Type B pancreatic cell (in vitro differentiated cells): ENCODE measurements at places on chromosomes 16 and 17.

DNA sequence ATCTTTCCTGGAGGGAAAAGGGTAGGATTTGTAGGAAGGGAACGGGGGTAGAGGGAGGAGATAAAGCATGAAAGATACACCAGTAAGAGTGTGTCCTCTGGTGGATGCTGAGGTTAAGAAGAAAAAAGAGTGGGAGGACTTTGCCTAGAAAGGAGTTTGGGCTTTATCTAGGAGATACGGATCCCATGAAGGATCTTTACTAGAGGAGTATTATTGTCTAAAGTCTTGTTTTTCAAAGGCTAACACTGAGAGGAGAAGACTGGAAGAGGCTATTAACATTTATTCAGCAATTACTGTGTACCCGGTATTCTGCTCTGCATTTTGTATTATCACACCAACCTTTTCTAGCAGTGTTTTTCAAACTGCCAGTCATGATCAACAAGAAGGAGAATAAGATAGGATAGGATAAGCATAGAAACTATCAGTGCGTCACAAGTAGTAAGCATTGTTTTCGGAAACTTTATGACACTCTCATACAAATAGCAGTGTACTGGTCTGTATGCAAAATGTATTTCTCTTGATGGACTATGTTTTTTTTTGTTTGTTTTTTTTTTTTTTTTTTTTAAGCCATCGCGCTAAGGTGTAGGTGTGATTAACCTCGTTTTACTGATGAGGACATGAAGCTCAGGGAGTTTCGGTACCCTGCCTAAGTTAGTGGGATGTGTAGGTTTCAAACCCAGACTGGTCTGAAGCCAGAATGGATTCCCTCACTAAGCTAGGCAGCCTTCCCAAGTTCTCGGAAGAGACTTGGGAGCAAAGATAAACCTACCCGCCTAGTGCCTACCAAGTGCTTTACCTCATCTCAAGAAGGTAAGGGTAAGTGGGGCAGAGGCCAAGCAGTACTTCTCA lies 1.3 kb upstream of the SP2 start:
- no peak for DNase-seq
- H3K36me3 ChIP-seq = peaks cover 6% of the 10 kb centered on the region
- H3K27me3 ChIP-seq = no peaks in the 10 kb centered on the region

- no peaks in the 10 kb centered on the region for H3K27me3 ChIP-seq
- no peaks in the 10 kb centered on the region for H3K4me1 ChIP-seq
- H3K27ac ChIP-seq = no peak overlapping the region
These were observed 37.7 kb downstream of the SLC7A5 start for GRCh38 chr16:87831421-87832136.

- no peak for DNase-seq
- no peaks in the 10 kb centered on the region for H3K36me3 ChIP-seq
- H3K4me3 ChIP-seq = no peak overlapping the region
- H3K27ac ChIP-seq = no peak overlapping the region
- H3K4me1 ChIP-seq = no peaks in the 10 kb centered on the region
- peaks cover 21% of the 10 kb centered on the region for H3K27me3 ChIP-seq
These were observed 70.8 kb downstream of the GPR139 start for GRCh38 chr16:20002936-20003335.

GRCh38 chr17:41338961-41339485 lies 11.6 kb downstream of the KRT33A start:
- H3K27ac ChIP-seq = peak overlapping the region; percentile 71
- no peak overlapping the region for H3K4me3 ChIP-seq
- DNase-seq = no peak
- H3K27me3 ChIP-seq = no peaks in the 10 kb centered on the region

DNA sequence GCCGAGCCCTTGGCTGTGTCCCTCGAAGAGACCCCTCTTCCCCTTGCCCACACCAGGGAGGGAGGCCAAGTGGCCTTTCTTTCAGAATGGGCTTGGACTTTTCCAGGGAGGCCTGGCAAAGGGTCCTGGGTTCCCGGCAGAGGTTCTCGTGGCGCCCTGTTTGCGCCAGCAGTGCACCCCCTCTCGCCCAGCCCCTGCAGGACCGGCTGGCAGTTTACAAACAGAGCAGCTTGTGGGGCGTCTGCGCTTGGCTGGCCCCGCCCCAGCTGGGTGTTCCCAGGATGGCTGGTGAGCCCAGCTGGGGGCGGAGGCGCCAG lies 137.8 kb upstream of the CIBAR2 start:
- H3K4me1 ChIP-seq = peaks cover 22% of the 10 kb centered on the region
- no peak overlapping the region for H3K27ac ChIP-seq
- H3K4me3 ChIP-seq = no peak overlapping the region

DNA sequence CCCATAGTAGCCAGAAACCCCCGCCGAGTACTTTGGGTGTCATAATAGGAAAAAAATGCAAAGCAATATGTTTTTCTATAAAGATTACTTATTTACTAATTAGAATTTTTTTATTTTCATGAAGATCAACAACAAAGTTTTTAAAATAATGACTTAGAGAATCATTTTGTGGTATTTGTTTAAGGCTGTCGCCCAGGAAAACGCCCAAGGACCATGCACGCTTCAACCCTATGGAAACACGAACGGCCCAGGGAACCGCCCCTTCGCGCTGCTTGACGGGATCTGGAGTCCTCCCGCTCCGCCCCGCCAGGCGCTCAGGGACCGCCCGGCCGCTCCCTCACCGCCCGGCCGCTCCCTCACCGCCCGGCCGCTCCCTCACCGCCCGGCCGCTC lies 408 bp upstream of the KPNA2 start:
- H3K4me3 ChIP-seq = peak overlapping the region; percentile 94
- peaks cover 8% of the 10 kb centered on the region for H3K4me1 ChIP-seq
- H3K27ac ChIP-seq = peak overlapping the region; percentile 91

- H3K27ac ChIP-seq = peak overlapping the region; percentile 3
- peaks cover 9% of the 10 kb centered on the region for H3K4me1 ChIP-seq
- peaks cover 4% of the 10 kb centered on the region for H3K27me3 ChIP-seq
- no peaks in the 10 kb centered on the region for H3K36me3 ChIP-seq
These were observed 76.2 kb upstream of the KSR1 start for GRCh38 chr17:27379888-27380533.

- no peak for DNase-seq
- H3K4me3 ChIP-seq = peak within 1 kb of the TSS; percentile 90
- no peaks in the 10 kb centered on the region for H3K36me3 ChIP-seq
- peaks cover 12% of the 10 kb centered on the region for H3K4me1 ChIP-seq
- H3K27ac ChIP-seq = peak within 1 kb of the TSS; percentile 43
These were observed at the start of gene C16orf74 for GRCh38 chr16:85750827-85751697. Gene C16orf74 (minus strand): TSS chr16:85751096. CDS start chr16:85735217, 15,879 bp downstream.

DNA sequence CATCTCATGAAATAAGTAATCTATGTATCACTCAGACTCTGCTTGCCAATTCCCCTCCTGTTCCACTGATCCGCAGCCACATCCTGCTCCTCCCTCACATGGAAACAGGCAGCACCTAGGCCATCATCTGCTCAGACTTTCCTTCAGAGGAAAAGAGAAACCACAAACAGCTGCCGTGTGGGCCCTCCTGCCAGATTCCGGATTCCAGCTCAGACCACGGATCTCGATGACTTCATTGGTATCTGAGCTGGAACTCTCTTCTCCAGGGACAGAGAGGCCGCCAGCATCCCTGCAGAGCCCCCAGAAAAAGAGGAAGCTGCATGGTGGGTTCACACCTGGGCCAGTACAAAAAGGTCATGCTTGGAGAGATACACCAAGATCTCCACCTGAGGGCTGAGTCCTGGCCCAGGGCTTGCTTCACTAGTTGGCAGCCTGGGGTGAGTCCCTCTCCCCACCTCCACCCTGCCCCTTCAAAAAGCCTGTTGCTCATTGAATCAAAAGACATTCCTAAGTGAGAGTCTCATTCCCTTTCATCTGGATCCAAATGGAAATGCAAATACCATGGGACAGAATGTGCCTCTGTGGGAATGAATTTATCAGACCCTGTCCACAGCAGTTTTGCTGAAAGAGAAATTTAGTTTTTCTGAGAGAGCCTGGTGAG lies 47.2 kb downstream of the HOXB1 start:
- no peak overlapping the region for H3K4me3 ChIP-seq
- DNase-seq = no peak
- peaks cover 13% of the 10 kb centered on the region for H3K27me3 ChIP-seq
- no peaks in the 10 kb centered on the region for H3K36me3 ChIP-seq

- no peak overlapping the region for H3K27ac ChIP-seq
- no peak for DNase-seq
- no peaks in the 10 kb centered on the region for H3K36me3 ChIP-seq
- peaks cover 3% of the 10 kb centered on the region for H3K27me3 ChIP-seq
- no peaks in the 10 kb centered on the region for H3K4me1 ChIP-seq
These were observed 263.7 kb upstream of the MAF start for GRCh38 chr16:79864032-79864780.

GRCh38 chr17:2188971-2189630 lies 114.5 kb downstream of the SMG6 start:
- peaks cover 16% of the 10 kb centered on the region for H3K4me1 ChIP-seq
- H3K27ac ChIP-seq = no peak overlapping the region
- peaks cover 49% of the 10 kb centered on the region for H3K36me3 ChIP-seq

DNA sequence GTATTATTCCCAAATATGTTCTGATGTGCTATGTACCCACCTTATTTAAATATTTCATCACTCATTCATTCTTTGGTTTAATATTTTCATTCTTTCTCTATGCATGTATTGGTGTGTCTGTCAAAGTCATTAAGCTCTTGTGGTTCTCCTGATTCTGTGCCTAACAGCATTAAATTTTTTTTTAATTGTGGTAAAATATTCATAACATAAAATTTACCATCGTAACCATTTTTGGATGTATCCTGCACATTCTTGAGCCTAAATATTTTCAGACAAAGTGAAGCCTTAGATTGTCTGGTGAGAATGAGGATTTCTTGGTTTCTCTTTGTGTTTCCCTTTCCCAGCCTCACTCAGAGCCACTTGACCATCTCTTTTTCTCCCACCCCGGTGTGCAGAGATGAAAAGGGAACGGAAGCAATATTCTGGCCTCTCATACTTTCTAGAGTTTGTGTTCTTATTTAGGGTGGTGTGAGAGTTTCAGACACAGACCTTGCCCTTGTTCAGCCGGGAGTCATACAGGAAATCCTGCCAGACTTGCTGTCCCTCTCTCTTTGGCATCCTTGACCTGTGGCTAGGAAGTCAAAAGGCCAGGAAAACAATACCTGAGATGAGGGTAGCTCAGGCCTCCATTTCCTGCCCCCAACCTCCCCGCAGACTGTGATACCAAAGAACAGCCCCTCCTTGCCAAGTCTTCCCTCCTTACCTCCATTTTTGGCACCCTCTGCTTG lies 4.9 kb downstream of the CCL5 start:
- DNase-seq = no peak
- no peak overlapping the region for H3K27ac ChIP-seq
- H3K4me3 ChIP-seq = no peak overlapping the region
- no peaks in the 10 kb centered on the region for H3K27me3 ChIP-seq

- DNase-seq = no peak
- H3K27me3 ChIP-seq = no peaks in the 10 kb centered on the region
- peak overlapping the region; percentile 41 for H3K27ac ChIP-seq
- peak overlapping the region; percentile 87 for H3K4me3 ChIP-seq
These were observed 717 bp downstream of the CYBA start for GRCh38 chr16:88649924-88650748.

GRCh38 chr17:74239172-74239571 lies 25.8 kb downstream of the TTYH2 start:
- no peaks in the 10 kb centered on the region for H3K27me3 ChIP-seq
- DNase-seq = no peak
- H3K4me3 ChIP-seq = no peak overlapping the region
- H3K4me1 ChIP-seq = peaks cover 11% of the 10 kb centered on the region
- H3K36me3 ChIP-seq = no peaks in the 10 kb centered on the region

DNA sequence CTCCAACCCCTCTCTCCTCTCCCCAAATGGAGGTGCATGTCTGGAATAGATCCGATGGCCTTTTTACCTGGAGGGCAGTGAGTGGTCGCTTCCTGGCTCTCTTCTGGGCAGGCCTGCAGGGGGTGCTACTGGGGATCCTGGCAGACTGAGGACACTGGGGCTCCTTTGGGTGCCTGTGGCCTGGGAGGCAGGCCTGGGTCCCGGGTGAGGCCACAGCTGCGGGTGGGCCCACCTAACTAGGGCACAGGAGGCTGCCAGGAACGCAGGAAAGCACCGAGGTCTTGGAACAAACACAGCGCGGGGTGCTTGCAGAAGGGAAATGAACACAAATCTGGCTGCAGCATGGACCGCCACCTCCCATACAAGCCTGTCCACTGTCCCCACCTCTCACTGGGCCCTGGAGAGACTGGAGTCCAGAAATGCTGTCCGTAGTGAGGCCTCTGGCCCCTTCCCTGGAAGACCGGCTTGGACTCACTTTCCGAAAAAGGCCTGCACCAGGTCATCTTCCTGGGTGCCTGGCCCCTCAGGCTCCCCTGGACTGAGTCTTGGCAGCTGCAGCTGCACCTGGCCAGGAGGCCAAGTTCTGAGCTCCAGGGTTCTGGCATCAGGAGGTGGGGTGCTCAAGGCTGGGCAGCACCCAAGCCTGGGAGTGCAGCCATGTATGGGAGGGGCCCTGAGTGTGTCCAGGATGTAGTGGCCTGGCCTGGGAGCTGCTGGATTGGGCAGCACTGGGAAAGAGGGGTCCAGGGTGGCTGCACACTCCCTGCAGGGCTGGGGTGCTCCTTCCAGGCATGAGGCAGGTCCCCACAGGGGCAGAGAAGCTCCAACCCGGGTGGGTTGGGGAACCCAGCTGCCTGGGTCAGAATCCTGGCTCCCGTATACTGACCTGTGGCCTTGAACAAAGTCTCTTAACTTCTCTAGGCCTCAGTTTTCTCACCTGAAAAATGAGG lies 195.1 kb downstream of the IRF8 start:
- no peak overlapping the region for H3K27ac ChIP-seq
- H3K27me3 ChIP-seq = peaks cover 32% of the 10 kb centered on the region
- no peak overlapping the region for H3K4me3 ChIP-seq
- peaks cover 7% of the 10 kb centered on the region for H3K4me1 ChIP-seq
- H3K36me3 ChIP-seq = no peaks in the 10 kb centered on the region

GRCh38 chr16:67489401-67490083 lies 6.2 kb upstream of the AGRP start:
- no peak for DNase-seq
- no peaks in the 10 kb centered on the region for H3K36me3 ChIP-seq
- H3K4me3 ChIP-seq = no peak overlapping the region
- H3K27me3 ChIP-seq = no peaks in the 10 kb centered on the region
